ENCODE measurements at places on chromosomes 2 and 18. TPM values are rescaled to one million over a fixed set of nuclear protein-coding genes. Genes with fewer than 3 reads are reported as not detected.

- DNase-seq: no peak
Observed at GRCh38 chr2:130385709-130386108, 29.9 kb downstream of the PTPN18 start.

The RHOB gene
- total RNA-seq: 204 TPM

The TLX2 gene
- total RNA-seq: not detected

The CCDC148 gene
- 1.0 TPM for total RNA-seq

GRCh38 chr2:53632714-53633113, 134.9 kb upstream of the CHAC2 start:
- DNase-seq: peak; percentile 53

DNA sequence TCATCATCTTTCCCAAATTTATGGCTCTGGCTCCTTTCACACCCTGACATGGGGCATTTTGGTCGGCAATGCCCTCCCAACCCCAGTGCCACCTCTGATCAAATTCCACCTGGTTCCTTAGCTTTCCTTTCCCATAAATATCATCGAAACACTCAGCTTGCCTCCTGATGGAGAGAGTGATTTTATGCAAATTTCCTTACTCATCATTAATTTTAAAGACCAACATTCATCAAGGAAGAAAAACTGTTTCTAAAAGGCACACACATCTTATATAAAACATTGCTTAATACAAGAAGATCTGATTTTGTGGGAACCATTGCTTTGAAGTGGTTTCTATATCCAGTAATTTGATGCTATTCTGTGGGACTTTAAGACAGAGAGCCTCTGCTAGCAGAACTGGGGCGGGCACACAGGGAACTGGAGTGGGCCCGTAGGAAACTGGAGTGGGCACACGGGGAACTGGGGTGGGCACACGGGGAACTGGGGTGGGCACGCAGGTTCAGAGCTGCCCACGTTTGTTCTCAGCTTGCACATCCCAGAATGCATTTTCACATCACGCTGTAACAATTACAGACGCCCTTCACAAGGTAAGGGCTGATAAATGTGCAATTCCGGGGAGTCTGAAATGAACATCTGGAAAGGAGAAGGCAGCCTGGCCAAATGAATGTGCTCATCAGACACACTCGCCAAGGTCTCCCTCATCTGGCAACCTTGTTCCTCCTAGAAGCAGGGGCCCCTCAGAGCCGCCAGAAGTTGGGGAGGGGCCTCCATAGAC, 174.2 kb downstream of the RTP5 start:
- no peak for DNase-seq

DNA sequence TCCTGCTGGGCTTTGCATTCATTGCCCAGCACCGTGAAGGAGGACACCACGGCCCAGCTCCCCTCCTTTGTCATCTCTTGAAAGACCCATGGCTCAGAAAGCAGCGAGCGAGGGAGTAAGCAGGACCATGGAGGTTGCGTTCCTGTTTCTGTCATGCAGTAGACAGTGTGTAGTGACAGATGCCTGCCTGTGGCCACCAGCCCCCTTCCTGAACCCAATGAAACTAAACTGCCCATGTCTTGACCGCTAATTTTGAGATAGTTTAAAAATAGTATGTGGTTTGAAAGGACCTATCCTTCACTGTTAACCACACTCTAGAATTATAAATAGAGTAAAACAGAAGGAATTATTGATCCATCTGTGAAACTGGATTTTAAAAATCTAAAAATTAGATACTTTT, 88.2 kb downstream of the ASAP2 start:
- DNase-seq: no peak

- no peak for DNase-seq
Observed at GRCh38 chr2:85071096-85071495, 62.1 kb upstream of the TCF7L1 start.

The MAP3K20 gene
- 18.9 TPM for total RNA-seq
